Stimulated activated CD8-positive, alpha-beta memory T cell treated with anti-CD3 and anti-CD28 coated beads, Interleukin-4, amount 100 ng/mL, for 1 hour (primary cell): ENCODE measurements at places on chromosomes 6 and 20.

- no peak for DNase-seq
Observed at GRCh38 chr6:78489874-78490273, 377.5 kb upstream of the IRAK1BP1 start.

GRCh38 chr6:150866147-150866990, 867 bp downstream of the MTHFD1L start:
- peak; percentile 39 for DNase-seq

DNA sequence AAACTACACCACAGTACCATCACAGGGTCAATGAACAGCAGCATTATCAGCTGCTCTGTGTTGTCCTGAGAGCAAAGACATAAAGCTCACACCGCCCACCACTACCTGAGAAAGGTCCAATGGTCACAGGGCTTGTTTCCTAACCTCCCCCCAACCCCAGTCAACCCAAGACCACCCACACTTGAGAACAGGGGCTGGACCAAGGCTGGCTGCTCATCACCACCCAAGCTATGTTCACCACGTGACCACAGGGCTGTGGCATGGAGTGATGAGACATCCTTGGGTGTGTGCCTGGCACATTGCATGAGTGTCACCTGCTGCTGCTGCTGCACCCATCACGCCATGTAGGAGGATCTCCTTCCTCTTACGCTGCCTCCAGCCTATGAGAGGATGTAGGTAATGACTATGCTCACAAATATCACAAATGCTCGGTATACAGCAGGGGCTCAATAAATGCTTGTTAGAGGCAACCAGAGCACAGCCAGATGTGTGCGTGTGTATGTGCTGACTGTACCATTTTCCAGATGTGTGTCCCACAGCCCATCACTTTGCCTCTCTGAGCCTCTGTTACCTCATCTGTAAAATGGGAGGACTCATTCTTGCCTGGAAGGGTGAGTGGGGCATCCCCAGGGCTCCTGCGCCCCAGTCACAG, 23.3 kb upstream of the SIRPA start:
- DNase-seq, result no peak

- DNase-seq, result no peak
Observed at GRCh38 chr6:126437205-126437604, 97.3 kb downstream of the CENPW start.

GRCh38 chr6:56096946-56097621, 150.3 kb downstream of the COL21A1 start:
- no peak for DNase-seq

- DNase-seq, result no peak
Observed at GRCh38 chr20:43560974-43561373, 2.1 kb downstream of the SGK2 start.

GRCh38 chr6:7142918-7143475, 35.2 kb downstream of the RREB1 start:
- DNase-seq, result no peak

GRCh38 chr20:60402189-60403058, 444.2 kb downstream of the CDH26 start:
- no peak for DNase-seq

DNA sequence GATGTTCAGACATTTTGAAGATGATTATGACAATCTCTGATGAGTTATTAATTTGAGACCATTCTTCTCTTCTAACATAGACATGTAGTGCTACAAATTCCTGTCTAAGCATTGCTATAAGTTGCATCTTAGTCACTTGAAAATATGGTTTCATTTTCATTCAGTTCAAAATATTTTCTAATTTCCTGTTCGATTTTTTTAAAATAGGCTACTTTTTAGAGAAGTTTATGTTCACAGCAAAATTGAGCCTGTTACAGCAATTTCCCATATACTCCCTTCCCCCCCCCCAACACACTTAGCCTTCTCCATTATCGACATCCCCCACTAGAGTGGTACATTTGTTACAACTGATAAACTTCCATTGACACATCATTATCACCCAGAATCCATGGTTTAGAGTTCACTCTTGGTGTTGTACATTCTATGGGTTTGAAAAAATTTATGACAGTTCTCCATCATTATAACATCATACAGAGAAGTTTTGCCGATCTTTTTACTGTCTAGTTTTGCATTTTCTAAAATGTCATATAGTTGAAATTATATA, 31.2 kb downstream of the PLAGL1 start:
- no peak for DNase-seq

GRCh38 chr20:31907046-31907445, 36.6 kb downstream of the TTLL9 start:
- no peak for DNase-seq
